ENCODE measurements at places on chromosomes 7 and 10.
A peak's percentile ranks its signal among the peaks of the same experiment; 100 is the strongest.

GRCh38 chr10:12350167-12350872 is 973 bp downstream of the CAMK1D start:
- peak; percentile 63 for DNase-seq

- DNase-seq, result no peak
Measured at GRCh38 chr10:20302033-20302432, 485.8 kb downstream of the PLXDC2 start.

DNA sequence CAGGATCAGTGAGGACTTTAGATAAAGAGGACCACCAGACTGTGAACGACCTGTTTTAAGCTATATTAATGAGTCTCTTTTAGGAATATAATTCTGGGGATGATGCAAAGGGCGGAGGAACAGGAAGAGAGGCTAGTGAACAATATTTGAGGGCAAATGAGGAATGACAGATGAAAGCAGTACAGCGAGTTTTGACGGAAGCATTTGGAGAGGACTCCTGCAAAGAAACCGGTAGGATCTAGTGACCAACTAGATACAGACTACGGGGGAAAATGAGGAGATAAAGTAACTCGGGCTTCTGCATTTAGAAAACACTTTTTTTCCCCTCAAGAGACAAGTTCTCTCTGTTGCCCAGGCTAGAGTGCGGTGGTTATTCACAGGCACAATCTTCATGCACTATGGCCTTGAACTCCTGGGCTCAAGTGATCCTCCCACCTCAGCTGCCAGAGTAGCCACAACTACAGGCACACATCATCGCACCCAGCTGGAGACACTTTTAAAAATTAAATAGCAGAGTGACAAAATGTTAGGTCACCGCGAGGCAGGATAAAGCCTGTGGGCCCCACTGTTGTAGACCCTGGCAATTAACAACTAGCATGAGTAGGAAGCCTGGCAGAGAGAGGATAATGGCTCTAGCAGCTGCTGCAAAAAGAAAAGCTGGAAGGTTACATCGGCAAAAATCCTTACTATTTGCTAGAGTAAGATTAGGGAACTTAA is 143.2 kb downstream of the SRPK2 start:
- DNase-seq, result no peak

DNA sequence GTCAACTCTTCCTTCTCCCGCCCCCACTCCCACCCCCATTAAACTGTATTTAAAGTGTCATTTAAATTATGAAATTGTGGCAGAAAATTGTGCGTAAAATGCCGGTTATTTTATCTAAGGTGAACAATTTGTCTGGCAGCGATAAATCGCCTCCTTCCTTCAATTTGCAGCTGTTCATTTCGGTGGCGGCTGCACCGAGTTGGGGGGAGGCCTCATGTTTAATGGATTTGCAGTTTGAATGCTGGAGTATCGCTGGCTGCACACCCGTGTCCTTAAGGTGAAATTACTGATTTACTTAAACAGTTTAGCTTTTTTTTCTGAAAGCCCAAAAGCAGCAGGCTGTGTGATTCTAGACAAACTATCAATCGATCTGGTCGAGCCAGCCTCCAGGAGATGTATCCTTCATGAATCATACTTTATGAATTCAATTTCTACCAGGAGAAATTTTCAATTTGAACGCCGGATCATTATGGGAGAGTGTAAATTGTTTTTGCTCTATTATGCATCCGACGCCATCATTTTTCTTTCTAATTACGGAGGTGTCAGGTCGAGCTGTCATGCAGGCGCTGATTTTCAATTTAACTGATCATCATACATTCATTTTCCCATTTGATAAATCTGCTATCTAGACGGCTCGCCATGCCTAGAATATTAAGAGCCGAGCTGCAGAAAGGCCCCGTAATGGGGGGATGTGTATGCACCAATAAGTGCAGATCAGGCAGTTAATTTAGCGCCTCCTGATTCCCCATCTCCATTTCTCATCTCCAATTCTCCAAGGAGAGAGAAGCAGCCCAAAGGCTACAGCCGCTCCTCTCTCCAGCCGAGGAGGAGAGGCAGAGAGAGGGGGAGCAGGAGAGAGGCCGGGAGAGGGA is 6.5 kb downstream of the UNCX start:
- DNase-seq, result no peak

GRCh38 chr7:28800150-28800549 is 158.0 kb downstream of the TRIL start:
- DNase-seq, result no peak

DNA sequence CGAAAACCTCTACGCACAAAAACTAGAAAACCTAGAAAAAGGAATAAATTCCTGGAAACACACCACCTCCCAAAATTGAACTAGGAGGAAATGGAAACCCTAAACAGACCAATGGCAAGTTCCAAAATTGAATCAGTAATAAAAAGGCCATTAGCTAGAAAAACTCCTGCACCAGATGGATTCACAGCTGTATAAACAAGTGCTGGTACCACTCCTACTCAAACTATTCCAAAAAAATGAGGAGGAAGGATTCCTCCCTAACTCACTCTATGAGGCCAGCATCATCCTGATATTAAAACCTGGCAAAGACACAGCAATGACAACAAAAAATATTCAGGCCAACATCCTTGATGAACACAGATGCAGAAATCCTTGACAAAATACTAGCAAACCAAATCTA is 228.2 kb downstream of the CHRM2 start:
- DNase-seq, result no peak

DNA sequence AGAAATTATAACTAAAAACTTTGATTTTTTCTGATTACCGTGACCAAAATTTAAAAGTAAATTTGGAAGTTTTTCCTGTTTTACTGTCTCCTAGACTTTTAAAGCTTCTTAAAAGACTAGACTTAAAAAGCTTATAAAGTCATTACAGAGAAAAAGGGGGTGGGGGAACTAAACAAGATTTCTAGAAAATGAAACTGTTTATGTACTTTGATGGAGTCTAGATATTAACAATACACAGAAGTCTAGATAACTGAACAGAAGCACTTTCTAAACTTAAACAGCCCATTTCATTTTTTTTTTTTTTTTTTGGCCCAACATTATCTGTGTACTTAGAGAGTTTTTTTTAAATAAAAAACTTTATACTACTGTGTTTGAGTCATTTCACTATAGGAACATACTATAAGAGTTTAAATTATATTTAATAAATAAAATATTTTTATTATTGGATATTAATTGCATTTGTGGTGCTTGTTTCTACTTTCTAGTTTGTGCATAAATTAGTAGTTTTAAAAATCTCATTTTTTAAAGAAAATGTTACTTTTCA is 98.5 kb downstream of the PHTF2 start:
- no peak for DNase-seq

GRCh38 chr7:361680-362401 is 71.9 kb downstream of the FOXL3 start:
- DNase-seq, result no peak

- DNase-seq, result peak; percentile 77
Measured at GRCh38 chr7:119175911-119176627, 951.6 kb downstream of the ANKRD7 start.

DNA sequence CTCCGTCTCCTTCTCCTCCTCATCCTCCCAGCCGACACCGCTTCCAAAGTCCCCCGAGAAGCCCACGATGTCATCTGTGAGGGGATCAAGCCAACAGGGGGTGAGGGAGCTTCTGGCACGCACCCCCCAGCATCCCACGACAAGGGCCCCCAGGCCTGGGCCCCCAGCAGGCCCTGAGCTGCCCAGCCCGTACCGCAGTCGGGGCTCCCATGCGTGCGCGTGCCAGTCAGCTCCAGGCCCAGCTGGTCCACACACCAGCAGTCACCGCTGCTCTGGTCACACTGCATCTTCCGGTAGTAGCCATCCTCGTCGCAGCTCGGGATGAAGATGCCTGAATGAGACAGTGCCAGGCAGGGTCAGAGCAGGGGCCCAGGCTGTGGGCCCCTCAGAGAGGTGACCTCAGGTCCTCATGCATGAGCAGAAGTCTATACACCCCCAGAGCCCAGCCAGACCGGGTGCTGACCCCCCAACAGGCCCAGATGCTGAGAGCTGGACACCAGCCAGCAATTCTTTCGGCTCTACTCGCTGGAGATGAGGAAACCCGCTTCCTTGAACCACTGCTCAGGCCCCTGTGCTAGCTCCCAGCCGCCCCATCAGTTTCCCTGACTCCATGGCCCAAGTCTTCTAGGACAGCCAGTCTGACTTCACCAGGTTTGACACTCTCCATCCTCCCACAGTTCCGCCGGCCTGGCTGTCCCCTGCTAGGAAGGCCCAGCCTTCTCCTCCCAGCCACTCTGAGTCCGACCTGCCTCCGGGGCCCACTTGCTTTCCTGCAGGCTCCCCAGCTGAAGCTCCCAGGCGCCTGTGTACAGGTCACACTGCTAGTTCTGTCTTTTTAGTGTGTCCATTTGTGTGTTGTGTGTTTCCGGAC is 25.3 kb downstream of the SPOCK2 start:
- no peak for DNase-seq

DNA sequence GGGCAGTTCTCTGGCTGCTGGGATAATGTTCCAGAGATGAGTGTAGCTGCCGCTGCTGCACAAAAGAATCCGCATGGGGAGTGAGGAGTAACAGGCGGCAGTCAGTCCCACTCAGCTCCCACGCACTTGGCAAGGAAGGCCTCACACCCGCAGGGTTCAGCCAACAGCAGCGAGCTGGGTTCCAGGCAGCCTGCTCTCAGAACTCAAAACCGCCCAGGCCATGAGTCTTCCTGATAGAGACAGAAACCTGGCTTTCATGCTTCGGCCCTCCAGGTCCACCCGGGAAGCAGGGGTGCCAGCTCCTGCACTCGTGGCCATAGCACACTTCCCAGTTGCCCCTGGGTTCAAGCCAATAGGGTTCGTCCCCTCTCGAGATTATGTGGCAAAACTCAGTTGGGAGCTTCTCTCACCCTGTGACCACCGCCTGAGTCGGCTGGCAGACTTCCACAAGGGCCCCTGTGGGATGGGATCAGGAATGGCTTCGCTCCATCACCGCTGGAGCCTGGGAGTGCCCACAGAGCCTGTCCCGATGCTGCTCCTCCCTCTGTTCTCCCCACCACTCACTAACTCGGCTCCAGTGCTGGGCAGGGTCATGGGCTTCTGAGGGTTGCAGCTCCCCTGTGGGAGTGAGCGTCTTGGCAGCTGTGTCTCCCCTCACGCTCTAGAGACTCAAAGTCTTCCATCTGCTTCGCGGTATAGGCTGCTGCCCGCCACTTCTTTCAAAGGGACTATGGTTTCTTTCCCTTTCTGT is 20.6 kb downstream of the CLRN3 start:
- no peak for DNase-seq

DNA sequence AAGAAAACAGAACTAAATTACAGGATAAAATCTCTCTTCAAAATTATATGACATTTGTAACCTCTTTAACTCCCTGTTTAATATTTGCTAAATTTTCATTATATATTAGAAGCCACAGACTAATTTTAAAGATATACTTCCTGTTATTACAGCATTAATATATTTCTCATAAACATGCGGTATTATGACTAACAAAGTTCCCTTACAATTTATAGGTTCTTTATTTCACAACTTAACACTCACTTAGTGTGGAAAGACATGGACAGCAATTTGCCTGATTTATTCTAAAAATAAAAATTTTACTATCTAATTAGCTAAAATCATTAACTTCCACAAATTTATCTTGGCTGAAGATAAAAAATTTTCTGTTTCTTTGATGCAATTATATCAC is 29.0 kb downstream of the CTNNA3 start:
- no peak for DNase-seq

DNA sequence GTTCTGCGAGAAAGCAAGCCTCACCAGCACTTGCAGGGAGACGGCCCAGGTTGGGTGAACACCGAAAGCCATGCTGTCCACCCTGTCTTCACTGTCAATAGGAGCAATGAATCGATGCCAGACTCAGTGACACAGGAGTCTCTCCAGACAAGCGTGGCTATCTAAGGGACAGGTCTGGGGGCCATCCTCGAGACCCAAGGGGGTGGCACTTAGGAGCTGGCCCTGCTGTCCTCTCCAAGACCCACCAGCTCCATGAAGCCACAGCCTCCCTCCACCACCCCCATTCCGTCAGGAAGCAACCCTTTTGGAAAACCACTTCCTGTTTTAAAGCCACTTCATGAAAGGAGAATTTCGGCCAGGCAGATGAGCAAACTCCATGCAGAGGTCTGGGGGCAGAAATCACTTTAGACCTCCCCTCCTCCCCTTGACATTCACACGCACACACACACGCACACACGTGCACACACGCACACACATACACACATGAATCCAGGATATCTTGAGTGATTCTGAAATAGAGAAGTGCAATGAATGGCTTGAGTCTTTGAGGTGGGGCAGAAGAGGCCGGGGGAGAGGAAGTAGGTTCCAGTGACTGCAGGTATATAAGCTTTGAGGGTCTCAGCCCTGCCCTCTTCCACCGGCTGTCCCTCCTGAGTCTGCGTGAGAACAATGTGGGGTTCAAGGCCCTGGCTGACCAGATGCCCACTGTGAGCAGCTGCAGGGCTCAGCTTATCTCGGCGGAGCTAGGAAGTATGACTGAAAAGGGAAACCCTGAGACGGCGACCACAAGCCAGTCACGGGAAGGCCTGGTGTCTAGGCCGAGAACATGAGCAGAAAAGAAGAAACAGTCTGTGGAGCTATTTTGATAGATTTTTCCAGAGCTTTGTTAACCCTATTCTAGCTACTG is 25.0 kb downstream of the RGS10 start:
- peak; percentile 65 for DNase-seq

DNA sequence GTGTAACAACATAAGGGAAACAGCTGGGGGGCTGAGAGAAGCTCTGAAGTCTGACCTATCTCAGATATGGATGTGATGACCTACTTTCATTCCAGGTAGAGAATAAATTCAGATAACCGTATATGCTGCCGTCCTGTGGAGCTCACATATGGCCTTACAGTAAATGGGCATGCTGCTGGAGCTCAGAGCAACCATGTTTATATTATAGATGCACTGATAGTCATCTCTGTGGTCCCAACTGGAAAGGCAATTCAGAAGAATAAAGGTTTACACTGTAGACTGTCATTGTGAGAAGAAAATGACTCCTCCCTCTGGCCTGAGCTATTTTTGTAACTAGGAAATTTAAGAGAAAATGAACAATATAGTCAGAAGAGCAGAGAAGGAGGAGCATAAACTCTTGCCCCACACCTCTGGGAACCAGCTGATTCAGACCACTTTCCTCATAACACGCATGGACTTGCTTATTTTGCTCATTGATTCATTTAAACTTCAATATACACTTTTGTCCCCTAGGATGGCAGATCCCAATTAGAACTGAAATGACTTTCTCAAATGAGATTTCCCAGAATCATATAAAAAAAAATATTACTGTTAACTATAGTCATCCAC is 69.9 kb upstream of the NXPH1 start:
- DNase-seq, result no peak

DNA sequence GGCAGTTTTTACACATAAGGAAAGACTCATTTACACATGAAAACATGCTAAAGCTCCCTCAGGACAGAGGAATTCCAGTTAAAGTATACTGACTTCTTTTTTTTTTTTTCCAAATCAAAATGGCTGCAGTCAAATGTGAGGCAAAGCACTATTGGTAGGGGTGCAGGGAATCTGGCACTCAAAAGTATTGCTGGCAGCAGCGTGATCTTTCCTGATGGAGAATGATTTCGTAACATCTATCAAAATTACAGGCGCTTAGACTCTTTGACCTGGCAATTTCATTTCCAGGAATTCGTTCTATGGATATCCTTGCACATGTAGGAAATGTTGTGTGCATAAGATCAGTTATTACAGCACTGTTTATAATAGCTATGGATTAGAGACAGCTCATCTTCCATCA is 65.7 kb downstream of the VSTM4 start:
- DNase-seq, result no peak

GRCh38 chr10:79246209-79246581 is 101.1 kb upstream of the PPIF start:
- no peak for DNase-seq

- no peak for DNase-seq
Measured at GRCh38 chr7:92325858-92326257, 80.1 kb downstream of the ANKIB1 start.

Measured in hematopoietic multipotent progenitor cell treated with erythropoietin and hydrocortisone succinate and interleukin-3 and kit ligand, for 8 days (in vitro differentiated cells).